ENCODE measurements at places on chromosomes 6 and 20.

GRCh38 chr20:62305149-62305764 lies 2.5 kb downstream of the ADRM1 start:
- no peak for DNase-seq

DNA sequence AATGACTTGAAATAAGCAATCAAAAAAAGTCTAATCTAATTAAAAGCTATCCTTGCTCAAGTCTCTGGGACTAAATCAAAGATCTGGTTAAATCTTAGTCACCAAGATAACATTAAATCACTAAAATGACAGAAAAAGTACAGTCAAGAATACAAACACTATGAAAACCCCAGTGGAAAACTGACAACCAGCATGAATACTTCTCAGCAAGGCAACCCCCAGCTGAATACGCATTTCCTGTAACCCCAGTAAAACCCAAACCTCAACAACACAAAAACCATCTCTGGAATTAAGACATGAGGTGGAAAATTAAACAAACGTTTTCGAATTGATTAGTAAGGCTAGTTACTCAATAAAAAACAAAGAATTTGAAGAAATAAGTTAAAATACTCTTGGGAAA lies 23.7 kb upstream of the ZC3H12D start:
- no peak for DNase-seq

DNA sequence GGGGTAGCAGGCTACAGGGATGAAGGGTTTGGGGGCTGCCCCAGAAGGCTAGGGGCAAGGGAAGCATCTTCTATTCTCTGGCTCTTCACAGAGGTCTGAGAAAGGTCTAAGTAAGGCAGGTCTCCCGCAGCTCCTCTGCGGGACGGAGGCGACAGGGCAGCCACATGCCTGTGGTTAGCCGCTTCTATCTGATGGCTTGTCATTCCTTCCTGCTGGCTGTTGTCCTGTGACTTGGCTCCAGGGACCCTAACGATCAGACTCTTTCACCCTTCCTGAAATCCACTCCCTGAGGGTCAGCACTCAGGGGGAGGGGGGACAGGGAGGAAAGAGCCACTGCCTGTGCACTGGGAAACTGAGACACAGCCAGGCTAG lies 673 bp downstream of the CST7 start:
- DNase-seq = no peak

DNA sequence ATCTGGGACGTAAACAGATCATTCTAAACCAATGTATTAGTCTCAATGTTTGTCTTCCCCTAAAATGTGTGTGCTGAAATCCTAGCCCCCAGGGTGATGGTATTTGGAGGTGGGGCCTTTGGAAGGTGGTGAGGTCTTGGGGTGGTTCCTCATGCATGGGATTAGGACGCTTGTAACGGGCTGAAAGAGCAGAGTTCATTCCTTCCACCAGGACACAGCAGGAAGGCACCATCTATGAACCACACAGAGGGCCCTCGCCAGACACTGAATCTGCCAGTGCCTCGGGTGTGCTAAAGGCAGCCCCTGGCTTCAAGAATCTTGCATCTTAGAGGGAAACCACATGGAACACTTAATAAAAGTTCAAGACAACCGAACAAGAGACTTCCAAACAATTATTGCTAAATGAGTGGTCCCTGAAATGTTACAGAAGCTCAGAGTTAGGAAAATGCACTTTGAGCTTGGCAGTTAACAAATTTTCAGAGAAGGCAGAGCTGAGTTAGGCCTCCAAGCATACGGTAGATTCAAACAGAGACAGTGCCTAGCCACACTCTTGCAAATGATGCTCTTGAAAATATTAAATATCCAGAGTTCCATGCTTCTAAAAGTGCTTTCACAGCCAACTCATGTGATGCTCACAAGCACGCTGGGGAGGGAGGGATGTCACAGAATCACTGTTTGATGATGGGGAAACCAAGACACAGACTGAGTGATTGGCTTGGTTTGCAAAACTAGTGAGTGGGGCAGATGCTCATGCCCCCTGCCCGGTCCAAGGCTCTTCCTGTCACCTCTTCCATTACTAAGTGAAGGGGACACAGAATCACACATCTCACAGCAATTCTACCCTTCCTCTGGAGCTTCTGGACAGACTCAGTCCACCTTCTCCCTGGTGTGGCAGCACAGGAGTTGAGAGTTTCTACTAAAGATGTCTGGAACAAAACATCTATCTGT lies 27.4 kb downstream of the TBC1D7 start:
- no peak for DNase-seq

DNA sequence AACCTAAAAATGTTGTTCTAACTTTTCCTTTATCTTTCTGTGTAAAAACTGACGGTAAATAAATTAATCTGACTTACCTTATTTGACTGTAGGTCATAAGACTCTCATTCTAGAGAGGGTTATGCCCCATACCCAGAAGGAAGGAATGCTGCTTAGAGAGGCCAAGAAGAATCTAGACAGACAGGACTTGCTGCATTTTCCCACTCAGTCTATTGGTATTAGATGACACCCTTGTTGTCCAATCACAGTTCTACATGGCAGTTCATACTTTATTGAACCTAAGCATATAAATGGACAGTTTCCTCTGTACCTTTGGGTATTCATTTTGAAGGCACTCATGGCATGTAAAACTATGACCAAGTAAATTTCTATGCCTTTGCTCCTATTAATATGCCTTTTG lies 359.6 kb upstream of the ID4 start:
- no peak for DNase-seq

DNA sequence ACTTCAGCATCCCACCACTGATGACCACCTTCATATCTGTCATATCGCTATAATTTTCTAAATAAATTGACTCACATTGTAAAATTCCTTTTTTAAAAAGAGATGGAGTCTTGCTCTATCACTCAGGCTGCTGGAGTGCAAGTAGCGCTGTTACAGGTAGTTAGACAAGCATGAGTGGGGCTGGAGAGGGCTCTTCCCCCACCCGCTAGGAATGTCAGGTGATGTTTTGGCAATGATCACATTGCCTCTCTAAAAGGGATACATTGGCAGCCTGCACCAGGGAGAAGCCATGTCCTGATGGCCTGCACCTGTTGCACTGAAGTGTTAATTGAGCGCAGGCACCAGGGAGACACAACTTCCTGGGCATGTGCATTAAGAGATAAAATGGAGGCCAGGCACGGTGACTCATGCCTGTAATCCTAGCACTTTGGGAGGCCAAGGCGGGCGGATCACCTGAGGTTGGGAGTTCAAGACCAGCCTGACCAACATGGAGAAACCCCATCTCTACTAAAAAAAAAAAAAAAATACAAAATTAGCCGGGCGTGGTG lies 16.9 kb upstream of the SLC22A16 start:
- no peak for DNase-seq

DNA sequence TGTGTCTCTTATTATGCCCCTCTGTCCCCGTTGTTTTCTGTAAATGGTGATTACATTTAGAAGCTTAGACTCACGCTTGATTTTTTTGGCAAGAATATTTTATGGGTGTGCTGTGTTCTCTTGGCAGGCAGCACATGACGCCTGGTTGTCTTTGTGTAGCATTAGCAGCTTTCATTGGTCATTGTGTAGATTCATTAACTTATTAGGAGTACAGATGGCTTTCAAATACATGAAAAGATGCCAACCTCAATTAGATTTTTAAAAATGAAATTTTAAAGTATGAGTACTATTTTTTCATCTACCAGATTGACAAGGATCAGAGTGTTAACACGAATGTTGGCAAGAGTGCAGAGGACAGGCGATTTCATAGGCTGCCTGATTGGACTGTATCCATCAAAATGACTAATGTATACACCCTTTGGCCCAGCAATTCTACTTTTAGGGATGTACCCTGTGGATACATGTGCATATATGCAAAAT lies 15.2 kb downstream of the COX4I2 start:
- DNase-seq = no peak

DNA sequence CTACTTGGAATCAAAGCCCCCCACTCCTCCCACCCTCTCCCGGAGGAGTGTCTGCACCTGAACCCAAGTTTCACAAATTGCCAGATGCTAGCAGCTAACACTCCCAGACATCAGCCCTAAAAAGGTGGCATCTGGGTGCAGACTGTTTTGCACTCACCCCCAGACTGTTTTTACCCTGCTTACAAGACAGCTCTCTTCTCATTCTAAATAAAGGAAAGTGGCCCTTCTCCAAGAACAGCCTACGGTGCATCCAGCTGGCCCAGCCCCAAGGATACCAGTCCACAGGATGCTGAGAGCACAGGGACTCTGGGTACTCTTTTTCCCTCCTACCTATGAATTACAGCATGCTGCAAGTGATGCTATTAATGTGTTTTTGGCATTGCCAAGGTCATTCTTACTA lies 842.0 kb upstream of the FLRT3 start:
- DNase-seq = no peak

GRCh38 chr6:136466777-136467176 lies 83.4 kb downstream of the MAP7 start:
- no peak for DNase-seq

- no peak for DNase-seq
These were observed 77.9 kb upstream of the CDH4 start for GRCh38 chr20:61173961-61174725.

- no peak for DNase-seq
These were observed 1.1 kb downstream of the CEBPB start for GRCh38 chr20:50191544-50192363.

DNA sequence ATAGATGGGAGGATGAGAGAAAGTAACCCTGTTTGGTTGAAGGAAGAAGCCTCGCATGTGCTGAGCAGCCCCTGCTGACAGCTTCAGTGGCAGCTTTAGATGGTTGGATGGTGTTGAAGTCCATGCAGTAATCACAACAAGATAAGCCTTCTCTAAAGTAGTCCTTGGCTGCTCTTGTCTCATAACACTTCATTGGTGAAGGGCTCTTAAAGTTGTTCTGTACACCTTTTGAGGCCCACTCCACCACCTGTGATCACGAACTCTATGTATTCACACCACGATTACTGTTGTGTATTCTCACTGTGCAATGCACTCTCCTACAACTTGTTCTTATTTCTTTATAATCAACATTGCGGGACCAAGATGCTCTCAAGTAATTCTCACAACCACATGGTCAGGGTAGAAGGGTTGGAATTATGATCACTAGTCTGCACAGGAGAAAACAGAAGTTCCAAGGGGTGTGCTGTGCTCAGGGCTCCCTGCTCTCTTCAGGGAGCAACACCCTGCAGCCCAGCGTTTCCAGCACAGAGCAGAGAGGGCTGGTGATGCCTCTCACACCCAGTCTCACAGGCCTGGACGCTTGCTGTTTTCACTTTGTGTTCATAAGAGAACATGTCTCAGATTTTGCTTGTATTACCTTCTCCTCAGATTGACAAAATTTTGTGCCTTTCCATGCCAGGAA lies 294.4 kb downstream of the SMOC2 start:
- no peak for DNase-seq

GRCh38 chr6:79946272-79947190 lies 822 bp downstream of the ELOVL4 start:
- no peak for DNase-seq

- DNase-seq = no peak
These were observed 1.6 kb downstream of the KCNG1 start for GRCh38 chr20:51021067-51022025.

- DNase-seq = no peak
These were observed 28.3 kb upstream of the PREP start for GRCh38 chr6:105431226-105431625.

DNA sequence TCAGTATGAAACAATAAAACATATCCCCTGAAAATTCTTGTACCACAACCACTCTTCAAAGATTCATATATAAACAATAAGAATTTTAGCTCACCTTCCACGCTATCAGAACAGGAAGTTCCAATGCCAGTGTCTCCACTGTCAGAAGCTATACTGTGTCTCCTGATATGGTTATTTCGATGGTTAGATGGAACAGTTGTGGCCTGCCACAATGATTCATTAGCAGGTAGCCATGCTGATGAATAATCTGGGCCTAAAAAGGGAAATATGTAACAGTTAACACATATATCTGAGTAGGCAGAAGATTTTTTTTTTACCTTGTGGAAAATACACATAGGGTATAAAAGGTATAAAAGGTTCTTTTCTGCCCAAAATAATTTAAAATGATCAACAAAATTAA lies 19.0 kb downstream of the CEP85L start:
- DNase-seq = no peak

DNA sequence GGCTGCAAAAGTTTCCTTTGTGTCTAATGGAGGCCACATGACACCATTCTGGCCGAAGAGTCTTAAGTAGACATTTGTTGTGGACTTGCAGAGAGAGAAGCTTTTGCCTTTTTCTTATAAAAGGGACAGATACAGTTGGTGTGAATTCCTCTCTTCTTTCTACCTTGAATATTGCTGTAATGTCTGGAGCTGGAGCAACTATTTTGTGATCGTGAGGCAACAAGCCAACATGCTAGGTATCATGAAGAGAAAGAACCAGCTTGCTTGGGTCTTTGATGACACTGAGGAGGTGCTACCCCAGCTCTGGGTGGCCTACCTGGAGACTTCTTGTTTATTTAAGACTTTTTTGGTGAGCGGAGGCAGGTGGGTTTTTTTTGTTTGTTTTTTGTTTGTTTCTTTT lies 16.3 kb upstream of the SYNJ2 start:
- no peak for DNase-seq

GRCh38 chr20:9028419-9028818 lies 40.5 kb upstream of the PLCB4 start:
- DNase-seq = no peak

- no peak for DNase-seq
These were observed 88.3 kb downstream of the DLGAP4 start for GRCh38 chr20:36394340-36394965.

Measured in SIG-M5 (cell line).